ENCODE measurements at places on chromosomes 3 and 15.

DNA sequence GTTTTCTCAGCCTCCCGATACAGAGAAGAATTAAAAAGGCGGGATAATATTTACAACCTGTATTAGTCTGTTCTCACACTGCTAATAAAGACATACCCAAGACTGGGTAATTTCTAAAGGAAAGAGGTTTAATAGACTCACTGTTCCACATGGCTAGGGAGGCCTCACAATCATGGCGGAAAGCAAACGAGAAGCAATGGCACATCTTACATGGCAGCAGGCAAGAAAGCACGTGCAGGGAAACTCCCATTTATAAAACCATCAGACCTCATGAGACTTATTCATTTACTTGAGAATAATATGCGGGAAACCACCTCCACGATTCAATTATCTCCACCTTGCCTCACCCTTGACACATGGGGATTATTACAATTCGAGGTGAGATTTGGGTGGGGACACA is 27.5 kb upstream of the RPL39L start:
- no peak for DNase-seq

- DNase-seq: no peak
These were observed 39.1 kb upstream of the LRTM1 start for GRCh38 chr3:54966979-54967378.

GRCh38 chr3:10457560-10457959 is 47.8 kb downstream of the ATP2B2 start:
- DNase-seq: no peak

DNA sequence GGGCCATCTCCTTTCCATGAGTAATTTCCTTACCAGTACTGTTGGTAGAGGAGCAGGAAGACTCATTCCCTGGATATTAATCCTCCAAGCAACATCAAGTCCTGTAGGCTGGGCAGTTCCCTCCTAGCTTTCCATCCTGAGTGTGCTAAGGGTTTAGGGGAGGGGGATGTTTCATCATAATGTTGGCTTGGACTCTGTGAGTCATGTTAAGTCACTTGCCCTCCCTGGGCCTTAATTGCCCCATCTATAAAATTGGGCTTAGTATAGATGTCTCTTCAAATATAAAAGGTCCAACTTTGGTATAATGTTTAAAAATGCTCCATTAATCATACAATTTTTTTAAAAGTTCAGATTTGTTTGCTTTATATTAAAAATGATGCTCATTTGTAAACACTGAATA is 52.7 kb downstream of the TLE3 start:
- no peak for DNase-seq

GRCh38 chr3:145692751-145693150 is 468.2 kb downstream of the PLOD2 start:
- DNase-seq: no peak

DNA sequence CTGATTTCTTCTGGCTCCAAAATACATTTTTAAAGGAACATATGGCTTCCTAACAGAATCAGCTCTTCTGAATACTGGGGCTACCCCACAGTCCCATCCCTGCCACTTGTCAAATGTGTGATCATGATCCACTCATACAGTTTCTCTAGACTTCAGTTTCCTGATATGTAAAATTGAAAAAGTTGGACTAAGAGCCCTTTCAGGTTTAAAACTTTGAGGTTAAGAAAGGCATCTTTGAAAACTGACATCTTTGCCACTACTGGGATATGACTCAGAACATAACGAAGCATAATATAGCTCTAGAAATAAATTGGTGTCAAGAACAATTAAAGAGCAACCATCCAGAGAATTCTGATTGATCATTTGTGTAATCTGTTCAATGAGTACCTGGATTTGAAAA is 248.3 kb downstream of the IL5RA start:
- no peak for DNase-seq

DNA sequence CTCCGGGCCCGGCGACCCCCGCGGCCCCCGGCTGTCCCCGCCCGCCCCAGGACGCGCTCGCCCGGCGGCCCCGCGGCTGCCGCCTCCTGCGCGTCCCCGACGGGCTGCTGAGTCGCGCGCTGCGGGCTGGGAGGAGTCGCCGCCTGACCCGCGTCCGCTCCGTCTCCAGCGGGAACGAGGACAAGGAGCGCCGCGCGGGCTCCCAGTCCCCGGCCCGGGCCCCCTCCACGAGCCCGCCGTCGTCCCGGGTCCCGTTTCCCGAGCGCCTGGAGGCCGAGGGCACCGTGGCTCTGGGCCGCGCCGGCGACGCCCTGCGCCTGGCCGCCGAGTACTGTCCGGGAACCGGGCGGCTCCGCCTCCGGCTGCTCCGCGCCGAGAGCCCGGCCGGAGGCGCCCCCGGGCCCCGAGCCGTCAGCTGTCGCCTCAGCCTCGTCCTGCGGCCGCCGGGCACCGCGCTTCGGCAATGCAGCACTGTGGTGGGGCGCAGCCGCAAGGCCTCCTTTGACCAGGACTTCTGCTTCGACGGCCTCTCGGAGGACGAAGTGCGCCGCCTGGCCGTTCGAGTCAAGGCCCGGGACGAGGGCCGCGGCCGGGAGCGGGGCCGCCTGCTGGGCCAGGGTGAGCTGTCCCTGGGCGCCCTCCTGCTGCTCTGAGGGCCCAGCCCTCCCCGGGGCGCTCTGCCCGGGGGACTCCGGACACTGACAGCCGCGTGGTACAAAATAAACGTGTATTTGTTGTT is 1.5 kb downstream of the C2CD4A start:
- peak; percentile 36 for DNase-seq

DNA sequence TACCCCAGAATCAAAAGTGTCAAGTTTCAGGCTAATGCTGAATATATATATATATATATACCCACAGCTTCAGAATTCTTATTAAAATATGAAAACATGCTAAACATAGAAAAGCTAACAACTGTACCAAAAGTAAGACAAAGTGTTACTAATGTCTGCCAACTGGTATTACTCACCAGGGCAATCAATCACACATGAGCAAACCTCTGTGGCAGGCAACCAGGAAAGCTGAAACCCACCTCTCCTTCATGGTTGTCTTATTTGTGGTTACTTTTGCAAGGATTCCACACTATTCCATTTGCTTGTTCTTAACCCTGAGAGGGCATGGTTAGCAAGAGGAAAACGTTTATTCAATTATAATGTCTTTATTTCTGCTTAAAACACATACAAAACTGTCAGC is 512.3 kb upstream of the MDFIC2 start:
- DNase-seq: no peak

DNA sequence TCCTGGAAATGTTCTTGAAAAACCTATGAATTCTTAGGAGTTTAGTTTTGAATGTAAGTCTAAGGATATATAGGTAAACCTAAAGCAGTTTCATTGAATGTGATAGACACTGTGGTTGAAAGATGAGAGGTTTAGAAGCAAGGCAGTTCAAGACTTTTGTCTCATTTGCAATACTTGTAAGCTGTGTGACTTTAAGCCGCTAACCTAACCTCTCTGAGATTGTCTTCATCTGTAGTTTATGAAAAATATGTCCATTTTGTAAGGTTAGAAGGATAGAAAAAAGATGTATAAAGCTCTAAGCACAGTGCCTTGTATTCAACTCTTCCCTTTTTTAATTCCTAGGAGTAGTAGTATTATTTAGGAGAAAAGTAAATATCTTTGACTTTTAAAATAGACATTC is 306.6 kb upstream of the ARRDC4 start:
- DNase-seq: no peak

DNA sequence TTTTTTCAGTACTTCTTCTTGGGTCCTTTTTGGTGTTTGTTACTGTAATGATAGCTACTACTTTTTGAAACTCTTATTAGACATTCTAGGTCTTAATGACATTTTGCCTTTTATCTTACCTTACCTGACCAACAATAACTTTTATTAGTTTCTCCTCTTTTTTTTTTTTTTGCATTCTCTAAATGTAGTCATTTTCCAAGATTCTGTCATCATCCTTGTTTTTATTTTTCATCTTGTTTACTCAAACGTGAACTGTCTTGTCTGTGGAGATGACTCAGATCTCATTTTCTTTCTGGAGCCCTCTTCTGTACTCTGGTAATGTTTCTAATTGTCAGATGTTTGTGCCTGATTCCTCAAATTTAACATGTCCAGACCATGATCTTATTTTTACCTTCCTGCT is 2.9 kb downstream of the ABHD5 start:
- DNase-seq: no peak

GRCh38 chr15:35678774-35679173 is 132.8 kb upstream of the DPH6 start:
- DNase-seq: no peak

- no peak for DNase-seq
These were observed 17.2 kb downstream of the IMPG2 start for GRCh38 chr3:101303089-101303731.

GRCh38 chr3:99965077-99965476 is 147.4 kb downstream of the CMSS1 start:
- DNase-seq: no peak

GRCh38 chr3:44501971-44502370 is 24.5 kb upstream of the ZNF445 start:
- no peak for DNase-seq

GRCh38 chr3:189589179-189589569 is 42.0 kb upstream of the TP63 start:
- DNase-seq: no peak

DNA sequence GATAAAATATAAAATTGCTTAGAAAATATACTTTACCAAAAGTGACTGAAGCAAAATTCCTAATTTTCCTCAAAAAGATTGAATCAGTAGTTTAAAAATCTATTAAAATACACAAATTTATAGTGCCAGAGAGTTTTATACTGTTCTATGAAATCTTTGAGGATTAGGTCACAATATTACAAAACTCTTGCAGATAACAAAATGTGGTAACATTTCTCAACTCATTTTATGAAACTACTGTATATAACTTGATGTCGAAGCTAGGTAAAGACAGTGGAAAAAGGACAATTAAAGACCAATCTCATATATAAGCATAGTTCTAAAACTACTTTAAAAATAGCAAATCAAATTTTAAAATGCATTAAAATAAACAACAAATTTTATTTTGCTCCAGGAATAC is 15.9 kb downstream of the VEPH1 start:
- DNase-seq: no peak

- no peak for DNase-seq
These were observed 11.1 kb downstream of the ANKUB1 start for GRCh38 chr3:149781211-149781610.

- DNase-seq: no peak
These were observed 5.2 kb upstream of the SIN3A start for GRCh38 chr15:75456710-75457109.

DNA sequence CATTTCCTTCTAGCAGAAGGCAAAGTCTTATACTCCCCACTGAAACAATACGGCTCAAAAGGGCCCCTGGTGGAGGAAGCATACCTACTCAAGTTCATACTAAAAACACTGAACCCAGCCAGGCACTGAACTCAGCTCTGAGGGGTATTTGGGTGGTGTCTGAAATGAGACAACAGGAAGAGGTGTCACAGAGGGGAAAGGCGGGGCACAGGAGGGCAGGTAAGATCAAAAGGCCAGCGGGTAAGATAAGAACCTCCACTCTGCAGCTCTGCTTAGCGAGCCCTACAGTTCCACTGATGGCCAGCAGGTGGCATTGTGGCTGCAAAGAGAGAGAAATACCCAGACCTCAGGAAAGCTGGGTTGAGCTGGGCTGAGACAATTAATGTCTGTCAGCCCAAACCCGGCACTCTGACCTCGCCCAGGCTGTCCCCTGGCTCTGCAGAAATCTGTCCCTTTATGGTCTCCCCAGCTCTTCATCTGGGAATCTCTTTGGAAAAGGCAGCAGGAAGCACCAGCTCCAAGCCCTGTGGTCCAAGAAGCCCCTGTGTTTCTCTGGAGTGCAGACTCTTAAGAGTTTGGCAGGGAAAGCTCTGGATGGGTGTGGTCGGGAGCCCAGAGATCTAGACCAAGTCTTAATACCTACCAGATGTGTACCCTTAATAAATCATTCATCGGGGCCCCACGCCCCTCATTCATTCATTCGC is 8.4 kb downstream of the MFGE8 start:
- peak; percentile 90 for DNase-seq

- DNase-seq: peak; percentile 76
These were observed 36.8 kb upstream of the TSPAN3 start for GRCh38 chr15:77107531-77108355.

- peak; percentile 23 for DNase-seq
These were observed 129.1 kb downstream of the RAP2B start for GRCh38 chr3:153291059-153291685.

DNA sequence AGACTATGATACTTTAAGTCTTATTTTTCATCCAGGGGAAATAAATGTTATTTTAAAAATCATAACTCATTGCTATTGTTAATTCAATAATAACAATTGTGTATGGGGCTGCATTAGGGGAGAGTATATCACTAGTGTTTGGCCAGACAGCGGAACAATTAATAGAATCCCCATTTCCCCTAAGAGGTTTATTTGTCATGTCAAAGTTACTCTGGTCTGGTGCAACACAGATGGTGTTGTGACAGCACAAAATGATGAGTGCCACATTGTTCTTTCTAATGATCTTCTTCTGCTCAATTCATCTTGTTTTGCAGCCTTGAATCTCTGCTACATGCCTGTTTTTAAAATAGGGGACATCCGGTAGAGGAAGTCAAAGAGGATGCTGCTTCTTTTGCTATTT is 351.6 kb downstream of the NSUN3 start:
- no peak for DNase-seq

DNA sequence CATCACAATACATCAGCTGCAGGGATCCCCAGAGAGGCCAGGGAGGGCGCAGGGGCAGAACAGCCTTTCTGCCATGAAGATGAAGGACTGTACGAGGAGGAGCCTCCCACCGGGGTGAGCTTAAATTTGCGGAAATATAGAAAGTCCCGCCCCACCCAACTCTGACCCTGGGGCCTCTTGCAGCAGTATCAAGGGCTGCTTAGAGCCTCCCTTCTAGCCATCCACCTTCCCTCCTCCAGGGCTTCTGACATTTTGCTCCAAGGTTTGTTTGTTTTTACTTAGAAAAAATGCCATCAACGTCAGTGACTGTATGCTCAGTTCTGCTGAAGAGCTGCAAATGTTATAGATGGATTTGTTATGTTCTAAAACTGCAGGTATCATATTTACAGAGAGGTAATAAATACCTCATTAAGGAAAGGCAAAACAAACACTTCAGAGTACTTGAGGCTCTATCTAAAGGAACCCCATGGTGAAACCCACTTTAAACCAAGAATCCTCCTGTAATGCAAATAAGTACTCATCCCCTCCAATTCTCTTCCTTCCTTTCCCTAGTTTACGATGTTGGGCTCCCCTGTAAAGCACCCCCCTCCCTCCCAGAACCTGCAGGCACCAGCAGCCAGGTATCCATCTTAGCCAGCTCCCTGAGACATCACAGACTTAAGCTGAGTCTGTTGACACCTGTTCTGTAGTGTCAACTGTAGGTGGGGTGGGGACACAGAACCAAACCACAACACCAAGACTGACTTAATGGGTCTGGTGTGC is 30.5 kb downstream of the RFTN1 start:
- DNase-seq: no peak

- no peak for DNase-seq
These were observed 67.5 kb downstream of the TMEM44 start for GRCh38 chr3:194565597-194566190.

DNA sequence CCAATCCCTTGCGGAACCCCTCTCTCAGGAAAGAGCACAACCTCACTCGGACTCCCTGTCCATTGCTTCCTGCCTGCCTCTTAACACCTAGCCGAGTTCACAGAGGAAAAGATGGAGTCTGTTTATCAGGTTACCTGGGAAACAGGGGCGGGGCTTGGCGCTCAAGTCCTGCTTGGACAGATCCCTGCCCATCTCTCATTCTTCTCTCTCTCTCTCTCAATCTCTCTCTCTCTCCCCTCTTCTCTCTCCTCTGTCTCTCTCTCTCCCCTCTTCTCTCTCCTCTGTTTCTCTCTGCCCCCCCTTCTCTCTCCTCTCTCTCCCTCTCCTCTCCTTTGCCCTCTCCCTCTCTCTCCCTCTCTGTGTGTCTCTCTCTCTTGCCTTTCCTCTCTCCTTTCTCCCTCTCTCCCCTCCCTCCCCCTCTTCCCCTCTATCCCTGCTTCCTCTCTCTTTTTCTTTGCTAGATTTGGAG is at the start of gene EFHB:
EFHB (minus strand) TSS at position 120 of the 469 bp plus-strand sequence. CDS start 199 bp downstream, outside the sequence.
- peak; percentile 27 for DNase-seq

Measured in HuH-7.5 (cell line).